Myocyte (in vitro differentiated cells): ENCODE measurements at places on chromosomes 12 and 14. TPM values are rescaled to one million over a fixed set of nuclear protein-coding genes. Genes with fewer than 3 reads are reported as not detected.

AMN gene
- total RNA-seq = 0.59 and 0.68 TPM in 2 replicates

CNPY2 gene
- 83.1 and 92.9 TPM in 2 replicates for total RNA-seq

RNF212B gene
- total RNA-seq = not detected in 2 replicates

DNA sequence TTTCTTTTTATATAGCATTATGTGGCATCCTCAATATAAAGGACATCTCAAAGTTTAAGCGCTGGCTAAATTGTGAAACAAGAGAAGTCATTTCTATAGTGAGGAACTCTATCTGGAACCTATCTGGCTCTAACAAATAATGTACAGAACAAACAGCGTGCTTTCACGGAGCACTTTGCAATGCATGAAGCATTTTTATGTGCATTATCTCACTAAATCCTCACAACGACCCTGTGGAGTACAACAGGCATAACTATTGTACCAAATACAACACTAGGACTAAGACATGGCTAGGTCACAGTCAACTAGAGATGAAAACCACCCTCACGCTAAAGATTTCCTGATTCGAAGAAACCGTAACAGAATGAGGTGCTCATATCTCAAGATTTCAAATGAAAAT, 8.6 kb downstream of the SPPL3 start:
- no peak for DNase-seq

DNA sequence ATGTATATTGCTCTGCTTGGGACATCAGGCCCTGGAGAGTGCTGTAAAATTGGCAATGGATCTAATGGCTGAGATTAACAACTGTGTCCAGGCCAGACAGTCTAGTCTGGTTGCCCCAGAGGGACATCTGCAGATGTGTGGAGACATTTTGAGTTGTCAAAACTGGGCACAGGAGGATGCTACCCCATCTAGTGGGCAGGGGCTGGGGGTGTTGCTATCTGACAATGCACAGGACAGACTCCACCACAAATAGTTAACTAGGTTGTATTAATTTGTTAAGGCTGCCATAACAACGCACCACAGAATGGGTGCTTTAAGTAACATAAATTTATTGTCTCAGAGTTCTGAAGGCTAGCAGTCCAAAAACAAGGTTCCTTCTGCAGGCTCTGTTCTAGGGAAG, 302.5 kb upstream of the AMIGO2 start:
- DNase-seq = no peak

DNA sequence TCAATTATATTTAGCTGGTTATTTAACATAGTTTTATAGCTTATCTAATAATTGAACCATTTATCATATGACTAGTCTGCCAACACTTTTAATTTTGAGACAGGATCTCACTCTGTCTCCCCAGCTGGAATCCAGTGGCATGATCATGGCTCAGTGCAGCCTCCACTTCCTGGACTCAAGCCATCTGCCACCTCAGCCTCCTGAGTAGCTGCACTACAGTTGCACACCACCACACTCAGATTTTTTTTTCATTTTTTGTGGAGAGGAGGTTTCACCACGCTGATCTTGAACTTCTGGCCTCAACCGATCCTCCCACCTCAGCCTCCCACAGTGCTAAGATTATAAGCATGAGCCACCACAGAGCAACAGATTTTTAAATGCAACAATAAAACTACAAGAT, 151.4 kb upstream of the MDGA2 start:
- no peak for DNase-seq
